ENCODE measurements at places on chromosomes 3 and 15. TPM values are rescaled to one million over a fixed set of nuclear protein-coding genes. Genes with fewer than 3 reads are reported as not detected.

The IQCH gene
- total RNA-seq = 1.7 TPM

The DPPA2 gene
- total RNA-seq = not detected

The ZSCAN2 gene
- total RNA-seq = 10.6 TPM

The RHCG gene
- not detected for total RNA-seq

The DRD3 gene
- not detected for total RNA-seq

The ATP10A gene
- total RNA-seq = 40.1 TPM

The SERPINI2 gene
- total RNA-seq = not detected

The SLC9C1 gene
- total RNA-seq = 0.37 TPM

The KCNMB2 gene
- not detected for total RNA-seq

All from activated T-helper 2 cell treated with anti-CD3 and anti-CD28 coated beads, Interferon-gamma antibody, Interleukin-2, Interleukin-4, amounts not matched to agents 10 μg/mL and 5 μg/mL and 100 μg/mL, durations not matched to agents 14 hours and 24 hours and 36 hours (primary cell).